Hematopoietic multipotent progenitor cell (in vitro differentiated cells): ENCODE measurements at places on chromosomes 12 and 14.

- DNase-seq, result peak; percentile 77
Measured at GRCh38 chr12:116677202-116677661, 60.6 kb downstream of the SPRING1 start.

DNA sequence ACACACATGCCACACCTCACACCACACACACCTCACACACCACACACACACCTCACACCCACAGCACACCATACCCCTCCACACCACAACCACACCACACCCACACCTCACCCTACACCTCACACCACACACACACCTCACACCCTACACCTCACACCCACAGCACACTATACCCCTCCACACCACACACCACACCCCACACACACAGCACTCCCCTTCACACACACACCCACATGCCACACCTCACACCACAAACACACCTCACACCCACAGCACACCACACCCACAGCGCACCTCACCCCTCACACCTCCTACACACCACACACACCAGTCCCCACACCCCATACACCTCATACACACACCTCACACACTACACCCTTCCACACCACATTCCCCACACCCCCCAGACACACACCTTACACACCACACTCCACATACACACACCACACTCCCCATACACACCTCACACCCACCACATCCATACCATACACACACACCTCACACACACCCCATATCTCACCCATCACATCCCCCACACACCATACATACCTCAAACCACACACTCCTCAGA lies 80.0 kb downstream of the ACTN1 start:
- DNase-seq, result no peak

- DNase-seq, result no peak
Measured at GRCh38 chr12:80553316-80553715, 109.3 kb downstream of the PTPRQ start.

GRCh38 chr12:90456248-90456647 lies 498.7 kb downstream of the CCER1 start:
- no peak for DNase-seq

- DNase-seq, result no peak
Measured at GRCh38 chr12:25186038-25186787, 8.7 kb downstream of the DNAI7 start.

DNA sequence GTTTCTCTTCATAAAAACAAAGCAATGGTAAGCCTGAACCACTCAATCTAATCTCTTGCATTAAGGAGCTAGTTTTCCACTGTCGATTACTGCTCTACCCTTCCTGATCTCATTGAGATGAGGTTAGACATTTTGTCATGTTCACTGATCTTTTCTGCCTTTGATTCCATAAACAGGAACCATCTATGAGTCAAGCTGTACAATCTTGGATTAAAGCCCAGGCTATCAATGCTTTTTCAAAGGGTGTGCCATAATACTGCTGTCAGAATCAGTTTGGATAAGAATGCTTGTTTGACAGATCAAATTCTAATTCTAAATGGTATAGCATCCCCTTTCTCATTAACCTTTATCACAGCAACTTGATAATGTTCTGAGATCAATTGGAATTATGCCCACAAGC lies 16.1 kb downstream of the GRIP1 start:
- DNase-seq, result peak; percentile 20

GRCh38 chr12:25241167-25242020 lies 9.3 kb downstream of the KRAS start:
- DNase-seq, result peak; percentile 78

DNA sequence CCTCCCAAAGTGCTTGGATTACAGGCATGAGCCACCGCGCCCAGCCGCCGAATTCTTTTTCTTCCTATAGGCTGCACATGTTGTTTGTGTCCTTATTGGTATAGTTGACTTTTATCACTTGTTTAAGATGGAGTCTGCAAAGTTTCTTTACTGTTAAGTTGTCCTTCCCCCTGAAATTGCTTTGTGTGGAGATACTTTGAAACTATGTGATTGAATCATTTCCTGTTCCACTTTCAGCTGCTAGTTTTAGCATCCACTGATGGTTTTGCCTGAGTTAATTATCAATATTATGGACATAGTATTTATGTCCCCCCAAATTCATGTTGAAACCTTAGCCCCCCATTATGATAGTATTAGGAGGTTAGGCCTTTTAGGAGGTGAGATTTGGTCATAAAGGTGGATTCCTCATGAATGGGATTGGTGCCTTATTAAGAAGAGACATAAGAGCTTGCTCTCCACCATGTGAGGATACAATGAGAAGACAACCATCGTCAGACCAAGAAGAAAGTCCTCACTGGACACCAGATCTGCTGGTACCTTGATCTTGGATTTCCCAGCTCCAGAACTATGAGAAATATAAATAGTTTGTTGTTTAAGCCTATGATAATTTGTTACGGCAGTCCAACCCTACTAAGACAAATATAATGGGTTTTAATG lies 34.9 kb downstream of the PPHLN1 start:
- no peak for DNase-seq

DNA sequence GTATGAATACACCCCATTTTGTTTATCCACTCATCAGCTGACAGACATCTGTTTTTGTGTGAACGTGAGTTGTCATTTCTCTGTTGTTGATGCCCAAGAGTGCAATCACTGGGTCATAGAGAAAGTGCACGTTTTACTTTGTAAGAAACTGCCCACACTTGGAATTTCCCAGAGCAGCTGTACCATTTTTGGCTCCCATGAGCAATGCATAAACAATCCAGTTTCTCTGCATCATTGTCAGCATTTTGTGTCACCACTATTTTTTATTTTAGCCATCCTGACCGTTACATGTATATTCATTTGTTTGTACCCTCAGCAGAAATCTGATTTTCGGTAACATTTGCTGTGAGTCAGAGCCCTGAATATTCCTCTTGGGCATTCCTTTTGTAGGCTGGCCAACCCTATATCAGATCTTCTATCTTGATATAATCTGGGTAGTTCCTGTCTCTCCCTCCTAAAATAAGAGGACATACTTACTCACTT lies 62.7 kb downstream of the RBM19 start:
- no peak for DNase-seq

DNA sequence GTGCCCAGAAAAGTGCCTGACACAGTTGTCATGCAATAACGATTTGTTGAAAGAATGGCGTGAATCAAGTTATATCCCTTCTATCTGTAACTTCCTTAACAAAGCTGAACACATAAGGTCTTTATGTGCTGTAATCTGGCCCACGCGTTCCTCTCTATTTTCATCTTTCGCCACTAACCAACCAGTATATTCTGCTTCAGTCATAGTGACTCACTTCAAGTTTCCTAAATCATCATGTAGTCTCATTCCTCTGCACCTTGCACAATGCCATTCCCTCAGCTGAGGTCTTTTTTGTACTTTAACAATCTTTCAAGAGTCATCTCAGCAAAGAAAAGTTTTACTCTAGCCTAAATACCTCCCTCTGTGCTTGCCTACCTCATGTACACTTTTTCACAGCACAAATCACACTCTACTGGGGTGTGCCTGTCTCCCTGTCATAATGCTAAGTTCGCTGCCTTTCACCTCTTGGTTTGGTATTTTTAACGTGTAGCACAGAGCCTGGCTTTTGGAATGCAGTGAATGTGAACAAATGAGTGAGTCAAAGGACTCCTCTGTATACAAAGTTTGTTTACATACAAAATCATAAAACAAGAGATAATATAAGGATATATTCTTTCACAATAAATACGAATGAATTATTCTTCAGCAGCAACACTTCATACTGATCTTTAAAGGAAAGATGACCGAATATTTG lies 2.9 kb upstream of the CMAS start:
- DNase-seq, result no peak

DNA sequence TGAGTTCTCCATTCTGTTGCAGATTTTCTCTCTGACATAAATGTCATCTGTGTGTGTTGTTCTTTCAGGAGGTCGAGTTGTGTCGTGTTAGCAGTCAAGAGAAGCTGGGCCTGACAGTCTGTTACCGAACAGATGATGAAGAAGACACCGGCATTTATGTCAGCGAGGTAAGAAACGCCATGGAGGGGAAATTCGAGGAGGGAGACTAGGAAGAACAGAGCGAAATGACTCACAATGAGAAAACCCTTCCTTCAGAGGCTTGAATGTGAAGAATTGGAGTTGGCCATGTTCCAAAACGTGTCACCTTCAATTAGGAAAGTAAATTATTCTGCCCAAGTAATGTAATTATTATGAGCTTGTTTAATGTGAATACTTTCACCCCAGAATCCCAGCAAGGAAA lies 364.5 kb downstream of the PDZRN4 start:
- DNase-seq, result no peak

DNA sequence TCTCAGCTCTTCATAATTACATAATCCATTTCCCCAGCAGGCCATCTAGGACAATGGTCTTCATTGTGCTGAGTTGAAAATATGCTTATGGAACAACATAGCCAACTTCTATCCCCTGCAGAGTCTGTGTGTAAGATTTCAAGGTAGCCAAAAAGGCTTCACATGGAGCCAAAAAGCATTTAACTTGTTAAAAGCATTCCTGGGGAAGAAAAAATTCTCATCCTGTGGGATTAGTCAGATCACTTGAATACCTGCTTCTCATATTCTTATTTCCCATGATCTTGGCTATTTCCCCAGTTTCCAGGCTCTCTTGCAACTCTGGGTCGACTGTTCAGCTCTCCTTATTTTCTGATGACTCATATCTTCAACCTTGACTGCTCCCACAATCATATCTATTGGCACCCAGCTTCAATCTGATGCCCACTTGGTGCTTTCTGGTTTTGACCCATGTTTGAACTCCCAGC lies 178.9 kb downstream of the KLHL28 start:
- no peak for DNase-seq

DNA sequence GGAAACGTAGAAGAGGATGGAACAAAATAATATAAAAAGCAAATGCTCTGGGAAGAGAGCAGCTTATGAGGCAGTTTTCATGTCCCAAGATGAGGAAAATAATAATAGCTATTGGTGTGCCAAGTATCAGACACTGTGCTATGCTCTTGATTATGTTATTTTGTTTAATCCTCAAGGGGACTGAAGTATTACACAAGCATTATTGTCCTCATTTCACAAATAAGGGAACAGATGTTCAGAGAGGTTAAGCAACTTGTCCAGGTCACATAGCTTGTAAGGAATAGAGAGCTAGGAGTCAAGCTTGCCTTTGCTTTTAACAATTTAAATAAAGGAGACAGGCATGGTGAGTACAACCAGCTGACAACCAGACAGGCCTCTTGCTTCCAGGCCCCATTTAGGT lies 26.9 kb upstream of the LTBP2 start:
- DNase-seq, result no peak

DNA sequence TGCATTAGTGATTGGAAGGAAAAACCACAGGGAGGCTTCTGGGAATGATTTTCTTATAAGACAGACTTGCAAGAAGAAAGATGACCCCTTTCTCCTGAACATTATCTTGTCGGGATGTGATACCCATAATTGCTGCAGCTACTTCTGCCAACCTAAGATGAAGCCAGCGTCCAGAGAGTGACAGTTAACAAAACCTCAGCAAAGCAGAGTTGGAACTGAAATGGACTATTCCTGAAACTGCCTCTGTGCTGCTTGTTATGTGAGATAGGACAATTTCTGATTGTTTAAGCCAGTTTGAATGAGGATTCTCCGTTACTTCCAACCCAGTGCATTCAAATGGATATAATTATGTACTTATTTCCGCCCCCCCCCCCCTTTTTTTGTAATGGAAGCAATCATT lies 204.5 kb downstream of the ERC1 start:
- DNase-seq, result no peak

- no peak for DNase-seq
Measured at GRCh38 chr14:30177781-30178180, 250.1 kb upstream of the PRKD1 start.

- no peak for DNase-seq
Measured at GRCh38 chr12:15728118-15728598, 61.0 kb downstream of the EPS8 start.

DNA sequence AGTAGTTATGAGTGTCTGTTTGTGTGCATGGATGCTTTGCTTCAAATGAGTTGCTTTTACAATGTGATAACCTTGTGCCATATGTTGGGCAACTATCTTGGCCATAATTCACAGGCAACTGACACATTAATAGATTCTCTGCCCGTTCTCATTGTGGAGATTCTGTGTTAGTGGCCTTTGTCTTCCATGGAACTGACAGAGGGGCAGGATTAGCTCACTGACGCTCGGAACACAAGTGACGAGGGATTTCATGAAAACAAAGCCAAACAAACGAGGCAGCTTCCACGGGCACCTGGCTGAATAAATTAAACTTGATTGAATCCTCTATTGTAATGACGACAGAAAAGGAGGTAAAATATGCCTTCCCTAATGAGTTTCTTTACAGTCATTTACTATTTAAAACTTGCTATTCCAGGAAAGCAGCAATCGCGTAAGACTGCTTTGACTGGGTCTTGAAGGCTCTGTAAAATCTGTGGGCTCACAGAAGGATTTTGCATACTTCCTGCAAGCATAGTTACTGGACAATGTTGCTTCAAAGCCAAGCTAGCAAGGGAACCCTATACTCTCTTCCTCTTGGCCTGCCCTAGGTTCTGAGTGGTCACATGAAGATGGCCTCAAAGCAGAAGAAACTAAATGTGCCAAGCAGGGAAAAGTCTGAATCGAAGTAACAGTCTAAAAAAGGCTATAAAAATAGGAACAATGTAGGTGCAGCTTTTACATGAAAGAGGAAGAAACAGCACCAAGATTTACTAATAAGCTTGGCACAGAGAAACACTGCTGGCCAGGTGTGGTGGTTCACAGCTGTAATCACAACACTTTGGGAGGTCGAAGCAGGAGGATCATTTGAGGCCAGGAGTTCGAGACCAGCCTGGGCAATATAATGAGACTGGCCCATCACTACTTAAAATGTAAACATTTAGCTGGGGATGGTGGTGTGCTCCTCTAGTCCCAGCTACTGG lies 28.1 kb upstream of the SINHCAF start:
- DNase-seq, result no peak

GRCh38 chr12:109631302-109631701 lies 57.7 kb downstream of the MVK start:
- DNase-seq, result no peak

GRCh38 chr14:93994919-93995682 lies 2.0 kb upstream of the CCDC197 start:
- no peak for DNase-seq

DNA sequence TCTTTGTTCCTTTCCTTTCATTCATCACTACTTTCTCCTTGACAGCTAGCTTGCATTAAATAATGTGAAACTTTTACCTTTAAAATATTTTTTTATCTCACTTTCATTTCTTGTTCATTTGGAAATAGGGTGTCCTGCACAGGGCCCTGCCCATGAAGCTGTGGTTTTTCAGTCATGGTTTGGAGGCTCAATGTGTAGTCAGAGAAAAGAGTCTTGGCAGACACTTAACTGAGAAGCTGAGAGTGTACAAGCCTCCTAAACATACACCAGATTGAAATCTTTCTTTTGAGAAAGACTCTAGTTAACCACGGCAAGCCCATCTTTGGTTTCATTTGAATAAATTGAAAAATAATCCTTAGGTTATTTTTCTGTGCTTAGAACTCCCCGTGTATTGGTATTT lies 74.2 kb downstream of the KICS2 start:
- DNase-seq, result no peak
